ENCODE measurements at places on chromosomes 6 and 20.

- DNase-seq = no peak
These were observed 358.8 kb upstream of the JAG1 start for GRCh38 chr20:11032611-11033010.

DNA sequence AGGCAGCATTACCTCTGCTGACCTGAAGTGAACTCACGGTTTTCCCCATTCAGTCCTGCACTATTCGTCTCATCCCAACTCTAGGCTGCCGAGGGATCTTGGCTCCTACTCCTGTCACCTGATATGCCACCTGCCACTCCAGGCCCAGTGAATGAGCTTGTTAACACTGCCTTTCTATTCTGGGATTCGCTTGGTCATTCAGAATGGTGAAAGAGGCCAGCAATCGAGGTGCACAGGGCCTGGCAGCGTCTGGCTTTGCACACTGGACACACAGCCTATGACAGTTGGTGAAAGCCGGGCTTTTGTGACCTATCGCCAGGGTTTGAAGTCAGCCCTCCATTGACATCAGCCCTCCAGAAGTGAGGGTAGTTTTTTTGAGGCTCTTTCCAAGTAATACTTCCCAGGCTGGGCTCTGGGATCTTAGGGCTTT is 59.3 kb upstream of the MYL9 start:
- DNase-seq = no peak

GRCh38 chr6:152301765-152302568 is 335.2 kb downstream of the SYNE1 start:
- DNase-seq = peak; percentile 92

GRCh38 chr20:33843854-33844253 is 32.7 kb downstream of the CHMP4B start:
- no peak for DNase-seq

GRCh38 chr6:83114164-83114563 is 46.7 kb downstream of the DOP1A start:
- DNase-seq = no peak

GRCh38 chr6:145020114-145020513 is 715.2 kb downstream of the EPM2A start:
- DNase-seq = no peak

Data from activated CD8-positive, alpha-beta memory T cell treated with anti-CD3 and anti-CD28 coated beads, Interleukin-2, amount 50 U/mL, for 48 hours (primary cell).